ENCODE measurements at places on chromosomes 7 and 10.
A peak's percentile ranks its signal among the peaks of the same experiment; 100 is the strongest.

DNA sequence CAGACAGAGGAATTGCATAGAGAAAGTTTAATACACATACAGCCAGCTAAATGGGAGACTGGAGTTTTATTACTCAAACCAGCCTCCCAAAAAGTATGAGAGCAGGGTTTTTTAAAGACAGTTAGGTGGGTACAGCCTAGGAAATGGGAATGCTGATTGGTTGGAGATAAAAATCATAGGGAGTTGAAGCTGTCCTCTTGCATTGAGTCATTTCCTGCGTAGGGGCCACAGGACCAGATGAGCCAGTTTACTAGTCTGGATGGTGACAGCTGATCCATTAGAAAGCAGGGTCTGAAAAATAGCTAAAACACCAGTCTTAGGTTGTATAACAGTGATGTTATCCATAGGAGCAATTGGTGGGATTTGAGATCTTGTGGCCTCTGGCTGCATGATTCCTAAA, 76.1 kb upstream of the POM121L12 start:
- no peak for DNase-seq

GRCh38 chr10:72274730-72275350, 1.1 kb downstream of the DDIT4 start:
- DNase-seq = peak; percentile 74

DNA sequence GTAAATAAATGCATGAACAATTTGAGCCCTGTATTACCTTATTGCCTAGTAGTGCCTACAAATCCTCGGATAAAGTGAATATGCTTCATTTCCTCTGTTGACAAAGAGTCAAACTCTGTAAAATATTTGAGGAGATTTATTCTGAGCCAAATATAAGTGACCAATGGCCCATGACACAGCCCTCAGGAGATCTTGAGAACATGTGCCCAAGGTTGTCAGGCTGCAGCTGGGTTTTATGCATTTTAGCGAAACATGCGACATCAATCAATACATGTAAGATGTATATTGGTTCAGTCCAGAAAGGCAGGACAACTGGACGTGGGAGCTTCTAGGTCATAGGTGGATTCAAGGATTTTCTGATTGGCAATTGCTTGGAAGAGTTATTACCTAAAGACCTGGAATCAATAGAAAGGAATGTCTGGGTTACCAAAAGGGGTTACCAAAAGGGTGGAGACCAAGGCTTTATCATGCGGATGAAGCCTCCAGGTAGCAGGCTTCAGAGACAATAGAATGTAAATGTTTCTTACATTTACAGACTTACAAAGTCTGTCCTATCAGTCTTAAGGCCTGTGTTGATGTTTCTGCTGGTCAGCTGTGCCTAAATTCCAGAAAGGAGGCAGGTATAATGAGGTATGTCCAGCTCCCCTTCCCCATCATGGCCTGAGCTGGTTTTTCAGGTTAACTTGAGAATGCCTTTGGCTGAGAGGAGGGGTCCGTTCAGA, 220.1 kb upstream of the FZD1 start:
- no peak for DNase-seq

DNA sequence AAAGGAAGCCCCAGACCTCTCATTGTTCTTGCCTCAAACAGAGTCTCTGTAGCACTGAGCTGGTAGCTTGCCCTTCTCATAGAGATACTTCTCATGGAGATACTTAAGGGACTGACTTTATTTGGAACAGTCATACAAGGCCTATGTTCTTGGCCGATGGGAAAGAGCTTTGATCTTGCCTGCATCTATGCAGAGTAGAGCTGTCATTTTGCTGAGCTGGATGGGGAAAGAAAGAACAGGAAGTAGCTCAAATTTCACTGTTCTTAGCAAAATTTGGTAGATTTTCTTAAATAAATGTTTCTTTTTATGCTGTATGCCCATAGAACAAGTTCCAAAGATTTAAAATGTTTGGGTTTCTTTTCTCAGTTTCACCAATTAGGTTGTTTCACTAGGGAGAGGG, 119.3 kb upstream of the SEC61G start:
- DNase-seq = no peak

DNA sequence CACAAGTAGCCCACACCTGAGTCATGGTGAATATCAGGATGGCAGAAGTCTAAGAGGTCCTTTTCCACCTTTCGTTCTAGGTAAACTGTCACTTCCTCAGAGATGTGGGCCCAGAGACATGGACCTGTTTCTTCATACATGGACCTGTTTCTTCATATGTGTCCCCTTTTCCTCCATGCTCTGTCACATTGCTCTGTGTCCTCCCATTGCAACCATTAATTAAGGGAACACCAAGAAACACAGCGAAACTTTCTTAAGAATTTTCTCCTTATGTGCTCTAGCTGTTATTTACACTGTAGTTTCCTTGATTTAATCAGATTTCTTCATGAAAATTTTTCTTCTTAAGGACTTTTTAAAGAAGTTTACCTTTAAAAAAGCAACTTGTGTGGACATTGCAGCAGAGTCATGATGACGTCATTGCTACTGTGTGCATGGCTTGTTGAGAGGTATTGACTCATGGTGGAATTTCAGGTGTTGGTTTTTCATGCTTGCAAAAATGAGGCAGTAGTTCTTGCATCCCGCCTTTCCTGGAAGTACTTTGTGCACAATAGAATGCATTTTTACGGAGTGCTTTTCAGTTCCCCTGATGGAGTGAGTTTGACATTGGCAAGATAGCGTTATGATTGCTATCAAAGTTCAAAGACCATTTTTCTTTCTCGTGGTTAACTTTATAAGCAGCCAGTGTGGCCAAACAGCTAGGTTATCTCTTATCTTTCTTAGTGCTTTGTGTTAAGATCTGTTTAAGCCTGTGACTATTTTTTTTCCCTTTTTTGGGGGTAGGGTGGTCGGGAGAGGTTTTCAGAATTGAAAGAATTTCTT, 37.7 kb downstream of the CFAP58 start:
- no peak for DNase-seq

DNA sequence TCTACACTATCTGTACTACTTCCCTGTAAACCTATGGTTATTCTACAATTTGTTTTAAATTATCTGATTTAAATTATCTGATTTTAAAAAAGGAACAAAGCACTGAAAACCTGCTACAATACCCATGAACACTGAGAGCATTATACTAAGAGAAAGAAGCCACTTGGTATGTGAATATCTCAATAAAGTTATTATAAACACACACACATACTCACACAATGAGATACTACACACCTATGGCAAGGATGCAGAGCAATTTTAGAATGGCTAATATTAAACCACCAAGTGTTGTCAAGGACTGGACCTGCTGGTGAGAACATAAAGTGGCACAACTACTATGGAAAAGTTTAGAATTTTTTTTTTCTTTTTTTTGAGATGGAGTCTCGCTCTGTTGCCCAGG, 82.7 kb downstream of the IGF2BP3 start:
- DNase-seq = no peak

DNA sequence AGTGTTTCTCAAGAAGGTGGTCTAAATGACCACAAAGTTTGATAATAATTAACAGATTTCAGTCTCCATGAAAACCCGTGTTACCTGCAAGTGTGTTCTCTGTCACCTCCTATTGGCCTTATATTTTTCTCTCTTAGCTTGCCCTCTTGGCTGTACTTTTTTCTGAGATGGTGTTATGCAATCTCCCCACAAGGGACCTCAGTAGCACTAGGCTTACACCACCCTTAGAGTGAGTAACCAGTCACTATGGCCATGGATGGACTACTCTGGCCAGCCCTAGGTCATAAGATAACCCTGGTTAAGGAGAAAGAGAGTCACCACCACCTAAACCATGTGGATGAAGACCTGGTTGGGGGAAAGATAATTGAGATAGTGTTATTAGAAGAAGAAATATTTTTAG, 76.8 kb downstream of the NPSR1 start:
- DNase-seq = no peak

DNA sequence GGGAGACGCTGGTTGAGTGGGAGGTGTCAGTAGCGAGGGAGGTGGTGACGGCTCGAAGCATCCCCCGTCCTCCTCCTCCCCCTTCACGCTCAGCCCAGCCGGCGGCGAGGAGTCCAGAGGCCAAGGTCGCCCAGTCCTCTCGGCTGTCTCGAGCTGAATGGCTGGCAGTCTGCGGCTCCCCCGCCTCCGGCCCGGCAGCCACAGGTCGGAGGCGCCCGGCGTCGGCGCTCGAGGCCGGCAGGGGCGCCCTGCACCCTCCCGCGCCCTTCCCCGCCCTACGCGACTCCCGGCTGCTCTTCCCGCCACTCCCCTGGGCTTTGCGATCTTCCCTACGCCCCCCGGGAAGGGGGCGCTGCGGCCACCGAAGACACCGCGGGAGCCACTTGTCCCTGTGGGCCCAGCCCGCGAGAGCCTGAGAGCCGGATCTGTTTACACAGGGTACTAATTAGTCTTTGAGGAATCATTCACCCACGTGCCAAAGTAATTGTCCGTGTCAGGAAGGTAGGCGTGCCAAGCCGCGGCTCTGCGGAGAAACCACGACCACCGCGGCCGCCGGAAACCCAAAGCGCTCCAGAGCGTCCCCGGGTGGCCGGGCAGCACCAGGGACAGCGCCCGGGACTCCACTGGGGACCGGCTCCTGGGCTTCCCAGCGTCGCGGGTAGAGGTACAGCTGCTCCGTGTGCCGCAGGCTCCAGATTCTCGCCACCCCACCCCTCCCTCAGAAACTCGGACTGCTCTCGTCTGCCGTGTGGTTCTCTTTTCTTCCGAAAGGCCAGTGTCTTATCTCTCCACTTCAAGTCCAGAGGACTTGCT, at the start of gene NXPH1:
NXPH1 (plus strand) TSS at position 133 of the 813 bp plus-strand sequence.
- no peak for DNase-seq

- no peak for DNase-seq
Observed at GRCh38 chr10:78414380-78414779, 380.7 kb downstream of the RPS24 start.

- no peak for DNase-seq
Observed at GRCh38 chr10:88971221-88972061, 18.9 kb upstream of the ACTA2 start.

DNA sequence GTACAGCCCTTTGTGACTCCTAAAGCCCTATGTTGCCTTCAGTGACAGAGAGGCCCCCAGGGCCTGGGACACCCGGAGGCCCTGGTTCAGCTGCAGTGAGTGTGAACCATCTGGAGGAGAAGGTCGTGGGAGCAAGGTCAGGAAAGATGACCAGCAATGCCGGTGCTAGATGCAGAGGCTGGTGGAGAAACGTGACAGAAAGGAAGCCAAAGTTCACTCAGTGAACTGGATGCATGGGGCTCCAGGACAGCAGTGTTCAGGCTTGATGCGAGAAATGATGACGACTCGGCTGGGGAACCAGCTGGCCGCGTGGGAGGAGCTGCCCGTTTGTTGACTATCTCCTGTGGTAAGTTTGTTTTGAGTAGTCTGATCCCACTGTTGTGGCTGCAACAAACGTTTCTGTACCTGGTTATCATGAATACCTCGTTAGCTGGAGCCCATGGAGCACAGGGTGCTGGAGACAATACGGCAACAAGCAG, 54.1 kb upstream of the MKRN1 start:
- no peak for DNase-seq

DNA sequence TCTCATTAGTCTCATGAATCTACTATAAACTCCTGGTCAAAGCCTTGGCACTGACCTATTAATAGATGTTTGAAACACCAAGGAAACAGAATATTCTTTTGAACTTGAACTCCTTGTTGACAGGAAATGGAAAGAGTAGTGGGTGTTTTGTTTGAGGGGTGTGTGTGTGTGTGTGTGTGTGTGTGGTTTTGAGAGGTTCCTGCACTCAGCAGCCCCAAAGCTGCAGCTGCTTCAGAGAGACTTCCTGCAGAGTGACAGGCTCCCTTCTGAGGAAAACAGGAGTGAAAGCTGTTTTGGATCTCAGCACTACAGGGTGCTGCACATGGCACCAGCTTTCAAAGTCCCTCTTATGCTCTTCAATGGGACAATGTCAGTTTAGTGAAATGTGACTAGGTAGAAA, 546.5 kb upstream of the STEAP1 start:
- DNase-seq = no peak

DNA sequence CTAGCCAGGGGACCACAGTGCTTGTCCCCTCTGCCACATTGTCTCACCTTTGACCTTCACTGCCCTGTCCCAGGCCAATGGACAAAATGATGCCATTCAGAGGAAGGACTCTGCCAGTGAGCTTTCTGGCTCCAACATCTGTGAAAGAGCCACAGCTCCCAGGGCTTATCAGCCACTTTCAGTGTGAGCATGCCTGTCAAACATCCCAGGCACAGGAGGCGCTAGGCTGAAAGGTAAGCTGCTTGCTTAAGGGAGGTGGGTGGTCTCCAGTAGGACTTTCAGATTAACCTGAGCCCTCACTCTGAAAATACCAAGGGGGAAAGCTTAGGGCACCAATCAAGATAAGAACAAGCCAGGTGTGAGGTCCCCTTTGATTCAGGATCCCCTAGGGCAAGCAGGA, 59.8 kb upstream of the GDF10 start:
- no peak for DNase-seq

- no peak for DNase-seq
Observed at GRCh38 chr7:17516771-17517170, 218.3 kb downstream of the AHR start.

DNA sequence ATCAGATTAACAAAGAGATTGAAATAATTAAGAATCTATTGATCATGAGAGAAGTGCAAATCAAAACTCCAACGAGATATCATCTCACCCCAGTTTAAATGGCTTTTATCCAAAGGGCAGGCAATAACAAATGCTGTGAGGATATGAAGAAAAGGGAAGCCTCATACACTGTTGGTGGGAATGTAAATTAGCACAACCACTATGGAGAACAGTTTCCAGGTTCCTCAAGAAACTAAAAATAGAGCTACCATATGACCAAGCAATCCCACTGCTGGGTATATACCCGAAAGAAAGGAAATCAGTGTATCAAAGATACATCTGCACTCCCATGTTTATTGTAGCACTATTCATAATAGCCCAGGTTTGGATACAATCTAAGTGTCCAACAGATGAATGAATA, 13.8 kb downstream of the FGL2 start:
- no peak for DNase-seq

Measured in stimulated activated CD4-positive, alpha-beta T cell treated with anti-CD3 and anti-CD28 coated beads, TNF-alpha, amount 100 ng/mL, for 24 hours (primary cell).